ENCODE measurements at places on chromosomes 13 and 19.
A peak's percentile ranks its signal among the peaks of the same experiment; 100 is the strongest.

DNA sequence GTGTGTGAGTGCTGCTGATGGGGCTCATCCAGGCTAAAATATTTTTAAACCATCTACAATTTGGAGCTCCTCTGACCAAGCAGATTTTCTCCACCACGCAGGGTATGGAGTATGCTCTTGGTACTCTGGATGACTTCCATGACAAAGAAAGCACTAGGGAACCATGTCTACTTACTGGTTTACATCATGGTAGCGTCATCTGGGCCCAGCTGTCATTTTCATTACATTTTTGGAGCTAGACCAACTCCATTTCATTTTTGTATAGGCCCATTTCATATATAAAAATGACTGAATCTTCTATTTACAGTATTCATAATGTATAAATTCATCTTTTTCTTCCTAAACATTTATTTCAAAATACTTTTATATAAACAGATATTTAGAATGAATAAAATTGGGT, 184.4 kb downstream of the DNAJC3 start:
- no peak for DNase-seq

- DNase-seq = peak; percentile 52
Measured at GRCh38 chr13:42926555-42926954, 65.5 kb downstream of the EPSTI1 start.

GRCh38 chr13:44219577-44220548, 153.8 kb upstream of the SERP2 start:
- peak; percentile 52 for DNase-seq

DNA sequence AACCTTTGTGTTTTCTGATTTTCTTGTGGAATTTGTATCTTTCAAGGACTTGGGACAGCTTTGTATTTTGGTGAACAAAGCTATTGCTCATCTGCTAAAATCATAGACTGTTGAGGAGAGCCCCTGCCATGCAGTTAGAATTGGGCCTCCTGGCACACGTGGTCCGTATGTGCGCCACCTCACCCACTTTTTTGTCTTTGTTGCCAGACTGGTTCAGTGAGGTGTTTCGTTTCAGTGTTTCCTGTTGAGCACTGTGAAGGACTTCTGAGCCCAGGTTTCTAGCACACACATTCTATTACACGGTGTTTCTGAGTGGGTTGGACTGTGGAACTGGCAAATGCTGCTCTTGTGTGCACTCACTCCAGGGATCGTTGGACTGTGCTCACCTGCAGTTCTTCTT, 37.6 kb upstream of the RNF113B start:
- no peak for DNase-seq

DNA sequence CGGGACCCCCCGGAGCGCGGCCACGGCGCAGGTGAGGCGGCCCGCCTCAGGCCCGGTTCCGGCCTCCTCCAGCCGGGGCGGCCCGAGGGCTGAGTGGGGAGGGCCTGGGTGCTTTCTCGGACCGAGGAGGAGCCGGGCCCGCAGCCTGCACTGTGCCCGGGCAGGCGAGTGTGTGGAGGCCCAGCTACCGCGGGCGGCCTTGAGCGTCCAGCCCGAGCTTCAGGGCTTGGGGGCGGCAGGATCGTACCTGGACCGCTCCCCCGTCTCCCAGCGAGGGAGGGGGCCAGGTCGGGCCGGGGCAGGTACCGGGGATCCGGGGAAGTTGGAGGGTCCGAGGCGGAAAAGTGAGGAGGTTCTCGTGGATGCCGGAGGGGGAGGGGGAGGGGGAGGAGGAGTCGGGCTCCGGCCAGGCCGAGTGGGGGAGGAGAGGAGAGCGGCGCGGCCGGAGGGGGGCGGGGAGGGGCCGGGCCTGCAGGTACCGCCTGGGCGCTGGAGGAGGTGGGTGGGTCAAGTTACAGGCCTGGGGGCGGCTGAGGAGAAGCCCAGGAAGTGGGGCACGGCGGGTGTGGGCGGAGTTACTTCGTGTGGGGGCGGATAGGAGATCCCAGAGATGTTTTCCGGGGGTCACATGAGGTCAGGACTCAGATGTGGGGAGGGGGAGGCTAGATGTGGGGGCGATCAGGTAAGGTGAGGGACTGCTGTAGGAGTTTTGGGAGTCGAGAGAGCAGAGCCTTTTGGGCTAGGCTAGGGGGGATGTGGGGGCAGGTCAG, 545 bp downstream of the NACC1 start:
- DNase-seq = peak; percentile 48

Data from fibroblast of skin of back (primary cell).